Hindlimb muscle (tissue), 1 donor: ENCODE measurements at places on chromosomes 3 and 15. TPM values are rescaled to one million over a fixed set of nuclear protein-coding genes. Genes with fewer than 3 reads are reported as not detected.

GPR27 gene
- 3.2 TPM for polyA plus RNA-seq

STRIT1 gene
- polyA plus RNA-seq = 24.2 TPM

CHST13 gene
- polyA plus RNA-seq = 0.18 TPM

CLDN11 gene
- 1.7 TPM for polyA plus RNA-seq

GRCh38 chr3:52026041-52026440 lies 30.3 kb downstream of the DUSP7 start:
- DNase-seq = no peak

- no peak for DNase-seq
Observed at GRCh38 chr3:18225709-18226108, 199.4 kb downstream of the SATB1 start.
